ENCODE measurements at places on chromosomes 11 and 22. TPM values are rescaled to one million over a fixed set of nuclear protein-coding genes. Genes with fewer than 3 reads are reported as not detected.

DNA sequence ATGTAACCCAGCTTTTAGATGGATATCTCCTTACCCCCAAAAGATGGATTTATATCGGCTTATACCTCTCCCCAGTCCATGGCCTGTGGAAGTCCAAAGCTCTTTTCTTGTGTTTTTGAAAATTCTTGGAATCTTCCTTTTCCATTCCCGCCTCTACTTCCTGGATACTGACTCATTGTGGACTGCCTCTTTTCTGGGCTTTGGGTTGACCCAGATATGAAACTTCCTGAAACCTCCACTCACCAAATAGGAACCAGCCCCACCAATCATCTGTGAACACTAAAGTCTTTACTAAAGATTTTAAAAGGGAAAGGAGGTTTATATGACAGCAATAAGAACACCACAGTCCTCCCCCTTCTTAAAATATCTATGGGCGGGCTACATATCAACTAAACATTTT lies 163.4 kb upstream of the SYN3 start:
- DNase-seq: no peak

The C1QTNF5 gene
- polyA plus RNA-seq: 41.8 TPM

The CCDC15 gene
- polyA plus RNA-seq: 6.5 TPM

The IL17REL gene
- 0.11 TPM for polyA plus RNA-seq

The MYO7A gene
- 5.2 TPM for polyA plus RNA-seq

DNA sequence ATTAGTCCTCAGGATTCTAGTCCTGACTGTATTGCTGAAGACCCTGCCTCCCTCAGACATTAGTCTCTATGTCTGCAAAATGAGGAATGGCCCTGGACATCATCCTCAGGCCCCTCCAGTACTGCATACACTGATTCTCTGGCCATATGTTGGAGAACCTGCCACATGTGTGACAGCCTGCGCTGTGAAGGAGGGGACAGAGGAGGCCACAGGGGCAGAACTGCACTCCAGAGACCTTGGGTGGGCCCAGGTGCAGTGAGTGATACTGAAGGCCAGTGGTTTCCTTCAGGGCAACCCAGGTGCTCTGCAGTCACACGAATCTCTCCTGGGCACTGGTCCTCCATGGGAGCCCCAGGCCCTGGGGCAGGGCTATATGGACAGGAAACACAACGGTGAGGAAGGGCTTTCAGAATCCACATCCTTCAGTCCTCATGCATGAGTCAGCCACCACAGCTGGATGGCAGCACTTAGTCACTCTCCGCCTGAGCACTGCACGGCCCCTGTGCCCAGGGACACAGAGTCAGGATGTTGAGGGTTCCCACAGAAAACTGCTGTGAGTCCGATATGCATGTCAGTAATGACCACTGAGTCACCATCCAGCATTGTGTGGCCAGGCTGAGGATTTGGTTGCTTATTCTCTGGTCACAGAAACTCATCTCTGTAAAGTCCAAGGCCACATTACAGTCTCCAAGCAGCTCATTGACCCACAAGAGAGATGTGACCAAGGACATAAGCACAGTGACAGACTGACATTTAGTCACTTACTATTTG lies 39.7 kb downstream of the ME3 start:
- peak; percentile 73 for DNase-seq

The OR9G1 gene
- polyA plus RNA-seq: not detected

The ADAMTS15 gene
- polyA plus RNA-seq: 49.6 TPM

DNA sequence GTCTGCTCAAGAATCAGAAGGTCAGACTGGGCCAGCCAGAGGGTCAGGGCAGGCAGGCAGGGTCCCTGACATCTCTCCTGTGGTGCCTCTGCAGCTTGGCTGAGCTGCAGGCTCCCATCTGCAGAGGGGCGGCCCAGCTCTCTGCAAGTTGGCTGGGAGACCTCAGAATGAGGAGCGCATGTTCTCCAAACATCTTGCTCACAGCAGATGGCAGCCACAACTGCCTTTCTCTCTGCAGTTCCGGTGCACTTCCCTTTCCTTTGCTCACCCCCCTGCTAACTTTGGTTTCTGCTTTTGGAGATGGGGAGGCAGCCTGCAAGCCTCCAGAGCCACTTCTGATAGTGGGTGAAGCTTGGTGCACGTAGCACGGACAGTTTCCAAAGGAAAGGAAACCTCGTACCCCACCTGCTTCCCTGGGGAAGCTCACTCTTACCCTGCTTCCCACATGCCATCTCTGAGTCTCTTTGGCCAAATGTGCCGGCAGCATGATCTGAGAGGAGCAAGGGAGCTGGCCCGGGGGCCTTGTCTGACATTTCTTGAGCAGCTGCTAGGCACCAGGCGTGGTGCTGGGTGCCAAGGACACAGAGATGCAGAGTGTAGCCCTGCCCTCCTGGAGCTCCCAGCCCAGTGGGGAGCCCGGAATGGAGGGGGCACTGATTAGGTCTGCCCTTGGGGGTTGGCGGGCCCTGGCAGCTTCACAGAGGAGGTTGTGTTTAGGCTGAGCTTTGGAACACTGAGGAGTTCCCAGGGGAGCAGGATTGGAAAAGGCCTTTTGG lies 18.2 kb downstream of the DAGLA start:
- no peak for DNase-seq

DNA sequence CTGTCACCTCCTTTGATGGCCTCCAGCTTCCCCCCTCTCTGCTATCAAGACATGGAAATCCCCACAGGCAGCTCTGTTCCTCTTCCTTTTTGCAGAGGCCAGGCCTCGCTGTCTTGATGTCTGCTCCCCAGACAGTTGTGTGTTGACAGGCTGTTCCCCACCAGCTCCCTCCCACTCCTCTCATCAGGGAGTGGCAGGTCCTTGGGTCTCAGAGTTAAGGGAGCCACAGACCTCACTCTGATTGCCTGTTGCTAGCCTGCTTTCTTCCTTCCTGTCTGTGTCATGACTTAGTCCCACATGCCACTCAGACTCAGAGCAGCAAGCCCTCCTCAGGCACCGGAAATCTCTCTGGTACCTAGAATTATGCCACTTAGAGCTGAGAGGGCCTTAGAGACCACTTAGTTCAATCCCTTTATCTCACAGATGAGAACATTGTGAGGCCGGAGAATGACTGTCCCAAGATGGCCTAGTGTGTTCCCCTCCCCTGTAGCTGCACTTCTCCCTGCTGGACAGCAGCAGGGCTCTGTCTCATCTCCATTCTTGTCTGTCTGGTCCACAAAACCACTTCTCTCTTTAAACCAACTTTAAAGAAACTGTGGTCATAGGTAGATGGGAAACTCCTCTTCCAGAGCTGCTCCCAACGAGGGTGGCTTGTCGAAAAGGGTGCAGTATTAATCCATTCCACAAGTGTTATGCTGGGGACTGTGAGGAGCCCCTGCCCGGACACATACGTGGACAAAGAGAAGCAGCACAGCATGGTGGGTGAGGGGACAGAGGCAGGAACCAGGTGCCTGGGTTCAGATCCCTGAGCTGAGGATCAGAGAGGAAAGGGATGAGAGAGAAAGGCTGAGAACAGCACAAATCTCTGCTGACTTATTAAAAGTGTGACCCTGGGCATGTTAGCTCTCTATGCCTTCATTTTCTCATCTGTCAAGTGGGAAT lies 4.2 kb downstream of the AMPD3 start:
- DNase-seq: no peak

DNA sequence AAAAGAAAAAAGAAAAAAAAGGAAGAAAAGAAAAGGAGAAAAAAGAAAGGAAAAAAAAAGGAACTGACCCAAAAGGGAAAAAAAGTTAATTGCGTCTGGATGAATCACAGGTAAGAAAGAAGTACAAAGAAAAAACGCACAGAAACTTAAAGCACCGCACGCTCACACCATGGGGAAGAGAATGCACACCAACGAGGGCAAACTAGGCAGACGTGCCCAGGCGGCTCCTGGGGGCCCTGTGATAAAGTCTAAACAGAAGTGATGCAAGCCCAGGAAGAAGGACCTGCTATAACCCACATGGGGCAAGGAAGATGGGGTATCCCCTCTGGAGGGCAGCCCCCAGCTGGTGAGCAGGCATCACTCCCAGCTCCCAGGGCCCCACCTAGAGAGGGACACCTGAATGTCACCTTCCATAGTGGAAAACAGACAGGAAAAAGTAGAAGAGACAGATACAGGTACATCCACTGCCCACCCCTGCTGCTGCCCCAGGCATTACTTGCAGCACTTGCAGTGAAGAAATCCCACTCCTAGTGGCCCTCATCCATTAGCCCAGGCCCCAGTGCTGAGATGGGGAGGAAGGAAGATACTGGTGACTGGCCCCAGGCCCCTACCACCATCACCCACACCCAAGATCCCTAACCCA lies 28.9 kb downstream of the NAP1L4 start:
- DNase-seq: no peak

The CARD18 gene
- not detected for polyA plus RNA-seq

The CHRM4 gene
- polyA plus RNA-seq: 0.17 TPM

DNA sequence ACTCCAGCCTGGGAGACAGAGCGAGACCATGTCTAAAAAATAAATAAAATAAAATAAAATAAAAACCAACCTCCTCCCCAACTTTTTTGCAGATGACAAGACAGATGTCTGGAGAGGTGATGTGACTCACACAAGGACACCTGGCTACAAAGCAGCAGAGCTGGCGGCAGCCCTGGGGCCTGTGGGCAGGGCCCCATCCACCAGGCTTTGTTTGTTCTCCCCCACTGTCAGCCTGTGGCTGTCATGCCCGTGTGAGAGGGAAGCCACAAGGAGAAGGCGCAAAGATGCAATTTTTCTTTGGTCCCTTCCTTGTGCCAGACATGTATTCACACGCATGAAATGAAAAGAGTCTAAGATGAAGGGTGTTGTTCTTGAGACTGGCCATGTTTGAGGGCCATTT lies 16.6 kb downstream of the CD59 start:
- no peak for DNase-seq

DNA sequence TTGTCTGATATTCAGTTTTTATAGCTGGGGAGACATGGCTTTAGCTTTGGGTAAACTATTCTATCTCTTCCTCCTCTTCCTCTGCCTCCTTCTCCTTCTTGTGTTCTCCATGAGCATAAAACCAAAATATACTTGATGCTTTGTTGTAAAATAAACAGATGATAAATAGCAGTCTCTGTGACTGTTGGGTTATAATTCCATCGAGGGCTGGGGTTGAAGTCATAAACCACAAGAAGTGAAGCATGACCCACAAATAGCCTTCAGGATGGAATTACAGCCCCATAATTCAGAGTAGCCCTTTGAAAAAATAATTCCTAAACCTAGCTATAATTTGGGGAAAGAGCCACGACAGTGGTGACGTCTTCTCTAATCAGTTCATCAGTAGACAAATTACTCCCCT lies 177.7 kb downstream of the SNX19 start:
- no peak for DNase-seq

The RBMXL2 gene
- not detected for polyA plus RNA-seq

GRCh38 chr11:78834886-78835285 lies 260.2 kb upstream of the NARS2 start:
- no peak for DNase-seq

The CDC42EP1 gene
- polyA plus RNA-seq: 54.7 TPM

DNA sequence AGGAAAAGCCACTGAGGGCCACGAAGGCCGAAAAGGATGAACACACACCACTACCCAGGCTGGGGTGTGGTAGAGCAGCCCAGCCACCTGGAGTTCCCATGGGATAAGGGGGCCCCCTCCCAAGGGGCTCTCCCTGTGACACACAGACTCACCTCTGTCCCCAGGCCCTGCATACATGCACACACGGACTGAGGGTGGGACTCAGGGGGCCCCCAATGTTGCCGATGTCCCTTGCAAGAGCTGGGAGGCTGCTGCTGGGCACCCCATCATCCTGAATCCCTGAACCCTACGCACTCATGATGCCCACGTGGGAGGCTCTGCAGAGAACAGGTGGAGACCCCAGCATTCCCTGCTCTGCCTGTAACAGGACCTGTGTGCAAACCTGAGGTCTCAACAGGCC lies 14.5 kb downstream of the SHANK2 start:
- no peak for DNase-seq

The POU2AF3 gene
- 8.7 TPM for polyA plus RNA-seq

GRCh38 chr11:120035756-120036155 lies 102.2 kb downstream of the TRIM29 start:
- DNase-seq: no peak

DNA sequence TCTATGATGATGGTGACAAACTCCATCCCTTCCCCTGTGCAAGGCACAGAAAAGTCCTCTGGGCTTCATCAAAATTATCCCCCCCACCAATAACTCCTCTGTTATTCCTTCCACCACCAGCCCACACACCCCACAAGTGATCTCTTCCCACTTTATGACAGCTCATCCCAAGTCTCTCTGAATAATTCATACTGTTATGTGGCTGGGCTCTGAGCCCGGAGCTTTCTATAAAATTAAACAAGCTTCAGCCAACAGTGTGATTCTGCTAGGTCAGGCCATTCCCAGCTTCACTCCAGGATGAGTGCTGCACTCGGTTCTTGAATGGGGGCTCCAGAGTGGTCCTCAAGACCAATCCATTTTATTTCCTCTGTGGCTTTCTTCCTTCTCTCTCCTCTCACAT lies 83.0 kb downstream of the INSC start:
- DNase-seq: peak; percentile 25

- DNase-seq: no peak
These were observed 169.7 kb downstream of the NXPE2 start for GRCh38 chr11:114848027-114848426.

The RGL4 gene
- 5.8 TPM for polyA plus RNA-seq

The TREH gene
- polyA plus RNA-seq: 0.42 TPM

DNA sequence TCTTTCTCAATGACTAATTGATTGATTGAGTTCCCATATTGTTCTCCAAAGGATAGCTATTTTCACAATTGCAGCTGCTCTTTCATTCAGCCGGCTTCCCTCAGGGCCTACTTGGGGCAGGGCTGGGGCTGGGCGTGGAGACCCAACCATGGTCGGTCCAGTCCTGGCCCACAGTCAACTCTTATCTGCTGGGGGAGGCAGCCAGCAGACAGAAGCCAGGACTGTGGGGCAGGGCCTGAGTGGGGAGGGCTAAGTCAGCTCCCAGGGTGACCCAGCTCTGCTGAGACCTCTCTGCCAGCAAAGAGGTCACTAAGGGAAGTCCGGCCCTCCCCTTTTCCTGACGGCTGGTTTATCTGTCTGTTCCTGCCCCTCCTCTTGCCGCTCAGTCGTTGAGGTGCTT lies 735.2 kb downstream of the TBC1D22A start:
- no peak for DNase-seq

DNA sequence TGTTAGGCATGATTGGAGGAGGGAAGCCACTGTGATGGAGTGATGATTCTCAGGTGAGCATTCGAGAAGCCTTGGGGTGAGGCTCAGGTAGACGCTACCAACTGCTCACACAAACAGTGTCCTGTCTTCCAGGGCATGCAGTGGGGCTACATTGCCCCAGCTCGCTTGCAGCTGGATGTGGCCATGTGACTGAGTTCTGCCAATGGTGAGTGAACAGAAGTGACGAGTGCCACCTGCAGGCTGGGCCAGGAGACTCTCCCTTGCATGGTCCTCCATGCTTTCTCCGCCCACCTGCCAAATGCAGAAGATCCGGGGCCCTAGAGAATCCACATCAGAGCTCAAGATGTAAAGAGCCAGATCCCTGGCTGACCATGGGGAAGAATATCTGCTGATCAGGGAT lies 195.9 kb downstream of the BCR start:
- no peak for DNase-seq

The MRGPRX3 gene
- not detected for polyA plus RNA-seq

DNA sequence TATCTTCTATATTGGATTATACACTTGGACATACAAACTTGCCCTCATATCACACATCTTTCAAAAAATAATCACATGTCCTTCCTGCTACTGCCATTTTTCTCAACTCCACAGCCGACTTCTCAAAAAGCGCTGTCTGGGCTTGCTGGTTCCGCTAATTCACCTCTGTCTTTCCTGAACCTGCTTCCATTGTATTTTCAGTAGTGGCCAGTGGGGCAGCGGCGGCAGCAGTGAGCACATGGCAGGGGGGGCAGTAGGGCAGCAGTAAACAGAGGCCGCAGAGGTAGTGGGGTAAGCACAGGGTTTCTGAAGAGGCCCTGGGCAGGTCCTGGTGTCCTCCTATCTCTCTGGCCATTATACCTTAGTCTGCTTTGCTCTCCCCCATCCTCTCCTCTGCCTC lies 126.3 kb downstream of the RRAS2 start:
- DNase-seq: no peak

Measured in left lung (tissue), 14 donors.